ENCODE measurements at places on chromosomes 3 and 15. TPM values are rescaled to one million over a fixed set of nuclear protein-coding genes. Genes with fewer than 3 reads are reported as not detected.

SI gene
- not detected for total RNA-seq

GOLGA8M gene
- total RNA-seq, result 1.6 TPM

CLEC3B gene
- total RNA-seq, result not detected

MRAS gene
- total RNA-seq, result 5.2 TPM

Measured in MCF 10A (cell line).